PC-9 (cell line): ENCODE measurements at places on chromosomes 2 and 18. TPM values are rescaled to one million over a fixed set of nuclear protein-coding genes. Genes with fewer than 3 reads are reported as not detected.

GRCh38 chr18:48034651-48035555 lies 104.4 kb upstream of the SMAD2 start:
- no peaks in the 10 kb centered on the region for H3K36me3 ChIP-seq
- peaks cover 12% of the 10 kb centered on the region for H3K4me1 ChIP-seq
- no peak overlapping the region for H3K27ac ChIP-seq
- no peak for DNase-seq
- no peaks in the 10 kb centered on the region for H3K27me3 ChIP-seq
- H3K4me3 ChIP-seq = no peak overlapping the region

GRCh38 chr2:127622561-127623387 lies 23.2 kb upstream of the GPR17 start:
- peaks cover 21% of the 10 kb centered on the region; the same call in 1 of the 2 replicates for H3K27me3 ChIP-seq
- H3K27ac ChIP-seq = no peak overlapping the region
- no peaks in the 10 kb centered on the region for H3K36me3 ChIP-seq
- no peaks in the 10 kb centered on the region for H3K4me1 ChIP-seq
- no peak overlapping the region for H3K4me3 ChIP-seq

DNA sequence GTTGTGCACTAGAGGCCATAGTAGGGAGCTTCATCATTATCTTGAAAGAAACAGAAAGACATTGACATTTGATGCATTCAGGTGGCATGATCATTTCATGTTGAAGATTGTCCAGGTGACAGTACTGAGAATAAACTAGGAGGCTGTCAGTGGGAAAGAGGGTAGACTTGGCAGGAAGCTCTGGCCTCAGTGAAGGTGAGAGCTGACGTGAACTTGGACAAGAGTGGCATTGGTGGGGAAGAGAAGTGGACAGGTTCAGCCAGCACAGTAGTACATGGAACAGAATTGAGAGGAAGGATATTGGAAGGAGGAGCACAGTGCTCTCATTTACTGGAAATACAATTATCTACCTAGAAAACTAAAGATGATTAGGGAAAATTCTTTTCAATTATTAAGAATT lies 245.2 kb downstream of the CYRIA start:
- no peak for DNase-seq
- H3K4me3 ChIP-seq = no peak overlapping the region
- peaks cover 29% of the 10 kb centered on the region; the same call in 1 of the 2 replicates for H3K27me3 ChIP-seq
- H3K27ac ChIP-seq = no peak overlapping the region

GRCh38 chr2:166831930-166832329 lies 56.4 kb upstream of the XIRP2 start:
- no peak overlapping the region for H3K27ac ChIP-seq
- H3K4me3 ChIP-seq = no peak overlapping the region

- H3K27ac ChIP-seq = no peak overlapping the region
- H3K4me3 ChIP-seq = no peak overlapping the region
- H3K4me1 ChIP-seq = no peaks in the 10 kb centered on the region
- no peak for DNase-seq
- no peaks in the 10 kb centered on the region for H3K36me3 ChIP-seq
Observed at GRCh38 chr2:170806548-170806947, 10.1 kb upstream of the GAD1 start.

DNA sequence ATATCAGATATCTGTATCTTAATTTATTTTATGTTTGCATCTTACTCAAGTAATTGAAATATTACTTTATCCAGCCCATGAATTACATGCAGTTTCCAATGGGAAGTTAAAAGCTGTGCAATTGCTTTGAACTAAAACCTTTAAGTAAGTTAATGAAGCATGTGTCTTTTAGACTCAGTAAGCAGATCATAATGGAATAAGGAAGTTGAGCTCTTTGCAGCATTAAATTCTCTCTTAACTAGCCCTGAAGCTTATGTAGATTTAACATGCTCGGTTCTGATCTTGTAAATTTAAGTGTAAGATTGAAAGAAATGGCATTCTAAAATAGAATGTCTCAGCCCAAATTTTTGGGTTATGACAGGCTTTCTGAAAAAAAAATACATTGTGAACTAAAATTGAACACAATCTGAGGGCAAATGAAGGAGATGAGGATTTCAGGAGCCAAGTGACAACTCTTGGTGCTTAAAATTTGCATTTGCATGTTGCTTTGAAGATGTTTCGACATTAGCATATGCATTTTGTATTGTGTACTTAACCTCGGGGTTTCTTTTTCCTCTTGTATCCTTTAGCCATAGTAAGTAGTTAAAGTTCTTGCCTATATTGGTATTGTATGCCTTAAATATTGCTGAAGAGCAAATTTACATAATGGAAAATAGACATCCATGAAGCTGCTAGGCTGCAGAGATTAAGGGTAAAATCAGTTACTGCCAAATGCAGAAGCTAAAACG lies 297.8 kb upstream of the KCNJ3 start:
- H3K4me3 ChIP-seq = no peak overlapping the region
- no peaks in the 10 kb centered on the region for H3K27me3 ChIP-seq
- H3K27ac ChIP-seq = no peak overlapping the region
- H3K4me1 ChIP-seq = no peaks in the 10 kb centered on the region
- no peaks in the 10 kb centered on the region for H3K36me3 ChIP-seq
- no peak for DNase-seq

Gene XDH
- total RNA-seq = 5.7 and 7.7 TPM in 2 replicates

Gene MTIF2
- 44.6 and 52.0 TPM in 2 replicates for total RNA-seq

Gene NT5C1B
- total RNA-seq = not detected in 2 replicates

Gene PSD4
- 29.6 and 38.7 TPM in 2 replicates for total RNA-seq
